Liver (tissue), 10 donors: ENCODE measurements at places on chromosomes 5 and 9. TPM values are rescaled to one million over a fixed set of nuclear protein-coding genes. Genes with fewer than 3 reads are reported as not detected.

GRCh38 chr9:113886466-113886865, 10.4 kb downstream of the ZNF618 start:
- no peak for DNase-seq

The ITGA2 gene
- 0.12 TPM for polyA plus RNA-seq

The FCHO2 gene
- polyA plus RNA-seq = 5.3 TPM

The BSPRY gene
- 0.81 TPM for polyA plus RNA-seq

The C9 gene
- polyA plus RNA-seq = 839 TPM

DNA sequence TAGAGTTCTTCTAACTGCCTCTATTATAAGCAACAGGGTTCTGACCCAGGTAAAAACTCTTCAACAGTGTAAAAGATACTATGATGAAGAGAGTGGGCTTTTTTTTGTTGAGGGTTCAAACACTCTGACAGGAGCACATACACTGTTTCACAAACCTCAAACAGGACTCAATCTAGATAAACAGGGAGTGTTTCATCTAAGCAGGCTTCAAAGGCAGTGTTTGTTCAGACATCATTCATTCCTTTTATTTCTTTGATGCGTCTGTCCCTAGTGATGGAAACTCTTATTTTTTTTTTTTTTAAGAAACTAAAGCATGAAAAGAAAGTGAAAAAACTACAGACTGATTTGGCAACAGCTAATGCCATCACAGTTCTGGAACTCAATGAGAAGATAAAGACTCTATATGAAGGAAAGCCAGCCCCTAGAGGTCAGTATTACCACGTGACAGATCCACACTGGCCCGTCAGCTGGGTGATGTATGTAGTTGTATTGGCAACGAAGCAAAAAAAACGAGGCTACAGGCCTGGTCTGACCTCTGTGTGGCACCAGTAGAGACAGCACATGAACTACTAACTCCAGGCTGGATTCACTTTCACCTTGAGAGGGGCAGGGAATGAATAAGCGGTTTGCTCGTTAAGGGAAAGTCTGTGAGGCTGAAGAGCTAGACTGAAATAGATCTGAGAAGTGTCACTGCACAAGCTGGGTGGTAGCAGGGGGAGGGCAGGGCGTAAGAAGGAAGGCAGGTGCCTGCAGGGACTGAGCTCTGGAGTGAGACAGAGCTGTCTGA, 172.2 kb downstream of the CCDC192 start:
- DNase-seq = peak; percentile 35

GRCh38 chr9:38149647-38150046, 80.6 kb upstream of the SHB start:
- no peak for DNase-seq

GRCh38 chr9:26520141-26520540, 372.5 kb downstream of the CAAP1 start:
- DNase-seq = no peak

The MEIKIN gene
- polyA plus RNA-seq = not detected

GRCh38 chr5:10988622-10989021, 227.6 kb upstream of the DAP start:
- DNase-seq = no peak
